ENCODE measurements at places on chromosomes 2 and 18.

GRCh38 chr18:68176901-68177300, 538.0 kb downstream of the TMX3 start:
- no peak for DNase-seq

- DNase-seq, result no peak
Observed at GRCh38 chr18:77063260-77063659, 69.3 kb downstream of the MBP start.

DNA sequence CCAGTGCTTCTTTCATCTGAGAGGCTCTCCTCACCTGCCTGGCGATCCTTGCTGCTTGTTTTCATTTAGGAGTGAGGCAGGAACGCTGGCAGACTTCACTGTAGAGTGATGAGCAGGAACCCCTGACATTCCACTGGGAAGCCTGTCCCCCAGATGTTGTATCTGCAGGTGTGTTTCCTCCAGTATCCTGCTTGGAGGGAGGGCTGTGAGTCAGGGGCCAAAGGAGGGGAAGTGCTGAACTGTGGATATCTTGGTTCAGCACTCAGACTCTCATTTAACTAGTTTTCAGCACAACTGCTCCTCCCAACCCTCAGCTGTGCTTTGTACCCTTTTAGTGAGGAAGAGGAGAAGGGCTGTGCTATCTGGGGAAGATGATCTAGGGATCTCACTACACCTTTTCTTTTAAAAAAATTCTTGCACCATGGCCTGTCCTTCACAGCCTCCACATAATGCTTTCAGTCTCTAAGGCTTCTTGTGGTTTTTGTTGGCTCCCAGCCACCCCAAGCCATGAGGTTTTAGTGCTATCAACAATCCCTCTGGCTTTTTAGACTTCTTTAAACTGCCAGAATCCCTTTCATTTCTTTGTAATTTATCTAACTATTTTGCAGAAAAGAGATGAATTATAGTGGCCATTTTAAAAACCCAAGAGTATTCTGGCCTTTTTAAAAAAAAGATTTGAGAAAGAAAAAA, 11.2 kb downstream of the ANKAR start:
- no peak for DNase-seq

- no peak for DNase-seq
Observed at GRCh38 chr2:192151853-192152252, 42.9 kb downstream of the TMEFF2 start.

DNA sequence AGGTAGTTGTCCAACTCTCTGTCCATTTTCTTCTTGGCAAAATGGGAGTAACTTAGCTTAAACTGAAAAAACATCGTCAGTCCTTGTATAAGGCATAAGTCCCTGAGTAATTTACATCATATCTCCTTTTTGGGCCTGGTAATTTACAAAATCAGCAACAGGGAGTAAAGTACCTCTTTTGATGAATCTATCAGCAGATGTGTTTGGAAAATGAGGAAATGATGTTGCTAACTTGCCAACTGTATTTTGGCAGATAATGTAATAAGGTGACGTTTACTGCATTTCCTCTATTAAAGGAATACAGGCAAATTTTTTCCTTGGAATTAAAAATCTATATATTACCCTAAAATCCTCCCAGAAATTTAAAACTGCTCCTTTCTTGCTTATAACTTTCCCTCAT, 29.2 kb downstream of the ANKRD44 start:
- DNase-seq, result no peak

- no peak for DNase-seq
Observed at GRCh38 chr18:76710646-76711520, 111.5 kb upstream of the ZNF236 start.

GRCh38 chr2:148794558-148794957, 80.5 kb upstream of the KIF5C start:
- DNase-seq, result no peak

DNA sequence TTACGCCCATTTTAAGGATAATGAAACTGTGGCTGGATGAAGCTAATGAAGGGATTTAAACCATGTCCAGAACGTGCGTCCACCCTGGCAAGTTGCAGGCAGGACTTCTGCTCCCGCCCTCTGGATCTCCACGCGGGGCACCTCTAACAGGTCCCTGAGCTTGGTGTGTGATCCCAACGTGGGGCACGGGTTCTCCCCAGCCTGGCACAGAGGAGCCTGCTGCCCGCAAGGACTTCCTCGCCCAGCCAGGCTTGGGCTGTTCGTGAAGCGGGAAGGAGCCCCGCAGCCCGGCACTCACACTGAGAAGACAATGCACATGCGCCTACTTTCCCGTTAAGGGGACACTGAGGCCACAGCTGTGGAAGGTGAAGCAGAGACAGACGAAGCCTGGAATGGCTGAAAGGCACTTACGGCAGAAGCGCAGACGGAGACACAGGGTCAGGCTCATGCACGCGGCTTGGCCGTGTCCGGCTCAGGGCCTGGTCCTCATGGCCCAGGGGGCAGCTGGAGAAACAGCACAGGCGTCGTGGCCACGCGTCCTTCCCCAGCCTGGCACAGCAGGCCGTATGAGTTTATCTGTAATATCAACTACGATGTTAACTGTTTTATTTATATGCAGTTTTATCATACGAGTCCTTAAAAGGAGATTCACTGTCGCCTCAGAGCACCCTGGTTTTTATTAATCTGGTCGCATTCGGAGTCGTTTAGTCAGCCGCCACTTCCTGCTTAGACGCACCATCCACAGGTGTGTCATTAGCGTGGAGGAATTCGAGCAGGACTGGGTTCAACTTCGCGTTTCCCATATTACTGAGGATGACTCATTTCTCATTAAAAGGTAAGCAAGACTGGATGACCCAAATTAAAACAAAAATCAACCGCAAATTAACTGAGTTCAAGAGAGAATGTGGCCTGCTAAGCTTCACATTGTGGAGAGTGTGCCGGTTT, 835.9 kb downstream of the GALR1 start:
- DNase-seq, result peak; percentile 81

DNA sequence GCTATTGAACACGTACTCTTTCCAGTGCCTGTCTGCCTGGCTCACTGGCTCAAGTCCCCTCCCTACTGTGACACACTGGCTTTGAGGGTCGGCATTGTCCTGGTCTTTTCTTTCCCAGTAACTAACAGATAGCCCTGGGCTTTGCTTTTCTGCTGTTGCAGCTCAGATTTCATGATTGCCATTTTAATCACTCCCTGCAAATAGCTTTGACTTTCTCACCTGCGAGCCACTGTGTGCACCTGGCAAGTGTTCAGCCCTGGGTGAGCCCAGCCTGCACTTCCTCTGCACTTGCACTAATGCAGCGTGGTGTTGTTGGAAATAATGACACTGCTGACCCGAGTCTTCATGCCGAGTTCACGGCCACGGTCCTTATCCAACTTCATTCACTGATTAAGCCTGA, 52.9 kb downstream of the DCDC2C start:
- no peak for DNase-seq

DNA sequence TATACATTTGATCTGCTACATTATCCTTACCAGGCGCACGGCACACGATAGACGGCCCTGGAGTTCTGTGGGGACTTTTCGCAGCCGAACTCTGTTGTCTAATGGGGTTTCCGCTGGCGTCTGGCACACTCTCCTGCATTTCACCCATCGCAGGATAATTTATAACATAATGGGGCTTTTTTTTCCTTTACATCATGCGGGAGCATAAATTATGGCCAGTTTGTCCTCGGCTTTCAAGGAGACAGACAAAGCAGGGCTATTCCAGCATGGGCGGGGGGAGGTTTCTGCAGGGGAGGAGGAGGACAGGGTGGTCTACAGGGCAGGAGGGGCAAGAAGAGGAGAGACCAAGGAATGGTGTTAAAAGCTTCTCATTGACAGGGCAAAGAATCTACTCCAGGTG, 279.8 kb downstream of the CELF4 start:
- no peak for DNase-seq

DNA sequence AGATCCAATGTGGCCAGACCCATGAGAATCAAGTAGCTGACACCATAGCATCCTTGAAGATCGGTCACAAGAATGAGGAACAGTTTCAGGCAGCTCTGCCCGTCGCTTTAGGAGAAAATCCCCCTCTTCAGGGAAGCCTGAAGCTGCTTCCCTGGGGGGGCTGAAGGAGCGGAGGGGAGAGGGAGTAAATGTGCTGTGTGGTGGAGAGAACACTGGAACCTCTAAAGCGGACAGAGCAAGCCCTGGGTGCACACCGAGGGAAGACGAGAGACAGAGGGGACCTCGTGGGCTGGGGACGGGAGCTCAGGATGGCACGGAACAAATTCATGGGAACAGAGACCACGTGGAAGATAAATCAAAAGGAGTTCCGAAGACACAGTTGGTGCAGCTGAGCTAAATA, 154.3 kb downstream of the NDUFA10 start:
- peak; percentile 47 for DNase-seq

- no peak for DNase-seq
Observed at GRCh38 chr18:64332835-64333234, 183.9 kb upstream of the LINC00305 start.

DNA sequence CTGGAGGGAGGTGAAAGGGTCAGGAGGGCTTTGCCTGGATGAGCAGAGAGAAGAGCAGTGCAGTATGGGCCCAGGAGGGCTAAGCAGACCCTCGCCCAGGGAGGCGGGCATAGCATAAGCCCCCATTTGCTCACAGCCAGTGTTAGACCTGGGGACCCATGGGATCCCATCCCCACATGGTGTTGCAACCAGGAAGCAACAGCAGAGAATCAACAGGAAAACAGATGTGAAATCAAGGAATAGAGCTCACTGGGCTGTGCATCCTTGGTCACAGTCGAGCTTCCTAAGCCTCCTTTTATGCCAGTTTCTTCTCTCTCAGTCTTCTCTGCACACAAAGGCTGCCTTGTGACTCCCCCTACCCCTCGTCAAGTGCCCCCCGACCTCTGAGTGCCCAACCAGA, 19.9 kb downstream of the ASB18 start:
- DNase-seq, result no peak

GRCh38 chr2:8162552-8162951, 519.3 kb upstream of the ID2 start:
- peak; percentile 87 for DNase-seq

DNA sequence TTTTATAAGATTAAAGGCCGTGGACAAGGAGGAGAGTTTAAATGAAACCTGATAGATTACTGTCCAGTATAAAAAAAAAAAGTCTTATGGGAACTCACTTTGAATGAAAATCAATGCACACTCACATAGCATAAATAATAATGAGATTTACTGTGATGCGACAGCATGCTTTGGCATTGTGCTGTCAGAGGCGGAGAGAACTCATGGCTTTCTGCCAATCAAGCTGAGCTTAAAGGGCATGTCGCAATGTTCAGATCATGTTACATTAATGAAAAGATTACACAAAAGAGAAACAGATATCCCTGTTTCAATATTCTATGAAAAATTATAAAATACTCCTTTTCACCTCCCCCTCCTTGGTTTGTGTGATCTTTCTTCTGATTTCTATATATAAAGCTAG, 310.8 kb downstream of the ERBB4 start:
- no peak for DNase-seq

DNA sequence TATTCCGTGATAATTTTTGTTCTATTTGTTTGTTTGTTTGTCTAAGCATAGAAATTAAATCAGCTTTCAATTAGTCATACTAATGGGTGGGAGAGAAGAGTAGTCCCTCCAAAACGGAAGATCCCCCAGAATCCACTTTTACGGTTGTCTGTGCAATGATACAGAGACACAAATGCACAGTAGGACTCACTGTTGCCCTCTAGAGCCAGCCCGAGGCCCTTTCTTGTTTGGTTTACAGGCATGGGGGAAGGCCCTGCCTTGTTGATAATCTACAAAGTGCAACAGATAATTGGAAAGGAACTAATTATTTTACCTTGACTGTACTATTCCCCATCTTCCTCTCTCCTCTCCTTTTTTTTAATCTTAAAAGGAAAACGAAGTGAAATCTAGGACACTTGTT, 121.1 kb downstream of the ACOXL start:
- no peak for DNase-seq

DNA sequence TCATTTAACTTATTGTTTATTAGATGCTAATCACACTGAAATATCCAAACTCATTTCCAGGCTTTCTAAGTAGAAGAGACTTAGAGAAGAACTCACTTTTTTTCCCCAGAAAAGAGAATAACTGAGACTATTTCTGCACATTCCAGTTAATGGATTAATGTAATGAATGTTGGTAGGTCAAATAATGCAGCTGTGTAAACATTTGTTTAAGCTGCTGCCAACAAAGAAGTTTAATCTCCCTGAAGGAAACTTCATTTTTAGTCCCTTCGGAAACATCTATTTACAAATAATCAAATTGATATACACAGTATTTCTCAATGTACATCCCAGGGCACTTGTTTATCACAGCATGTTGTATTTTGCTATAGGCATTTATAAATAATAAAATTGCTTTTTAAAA, 126.9 kb downstream of the KCNS3 start:
- DNase-seq, result no peak

DNA sequence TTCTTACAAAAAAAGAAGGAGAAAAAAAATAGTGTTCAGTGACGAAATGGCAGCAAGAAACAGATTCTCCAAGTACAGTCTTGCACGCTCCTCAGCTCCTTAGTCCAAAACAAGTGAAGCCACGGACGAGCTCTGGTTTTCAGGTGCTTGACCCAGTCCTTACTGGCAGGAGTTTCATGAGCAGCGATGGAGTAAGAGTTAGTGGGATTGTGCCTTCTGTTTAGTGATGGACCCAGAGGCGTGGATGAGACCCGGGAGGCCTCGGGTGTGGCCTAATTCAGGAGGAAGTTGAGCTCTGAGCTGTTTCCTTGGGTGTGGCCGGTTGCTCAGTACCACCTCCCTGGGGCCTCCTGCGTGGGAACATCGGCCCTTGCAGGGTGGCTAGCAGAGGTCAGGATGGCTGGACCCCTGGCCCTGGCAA, 52.0 kb downstream of the KIF5C start:
- peak; percentile 89 for DNase-seq

GRCh38 chr2:183409662-183410061, 285.4 kb downstream of the NUP35 start:
- DNase-seq, result no peak

DNA sequence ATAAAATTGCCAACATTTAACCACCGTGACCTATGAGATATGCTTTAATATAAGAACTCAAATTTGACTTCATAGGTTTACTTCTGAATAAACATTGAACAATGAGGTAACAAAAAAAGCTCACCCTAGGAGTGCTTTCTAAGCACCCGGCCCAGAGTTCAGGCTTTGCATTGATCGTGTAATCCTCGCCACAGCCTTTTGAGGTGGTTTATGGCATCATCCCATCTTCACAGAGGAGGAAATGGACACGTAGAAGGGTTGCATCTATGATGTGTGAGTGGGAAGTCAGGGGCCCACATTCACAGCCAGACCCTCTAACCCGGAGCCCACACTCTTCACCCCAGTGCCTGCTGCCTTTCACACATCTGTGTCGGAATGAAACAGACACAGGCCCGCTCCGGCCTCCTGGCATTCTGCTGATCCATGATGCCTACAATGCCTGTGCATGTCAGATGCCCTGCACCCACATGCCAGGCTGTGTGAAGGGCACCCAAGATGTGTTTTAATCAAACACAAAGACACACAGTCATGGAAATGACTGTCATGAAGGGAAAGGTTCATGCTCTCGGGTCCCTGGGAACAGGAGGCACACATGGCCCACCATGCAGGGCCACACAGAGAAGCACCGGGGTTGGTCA, 48.6 kb upstream of the RPL31 start:
- DNase-seq, result no peak

- DNase-seq, result no peak
Observed at GRCh38 chr2:133362061-133362476, 206.2 kb downstream of the NCKAP5 start.

- no peak for DNase-seq
Observed at GRCh38 chr18:62064361-62064760, 122.5 kb downstream of the PIGN start.

GRCh38 chr2:195642679-195643068, 14.4 kb upstream of the SLC39A10 start:
- DNase-seq, result no peak

GRCh38 chr2:71130905-71131244, 441 bp downstream of the MPHOSPH10 start:
- DNase-seq, result no peak

All from esophagus muscularis mucosa (tissue), 4 donors.